ENCODE measurements at places on chromosomes 2 and 18.

DNA sequence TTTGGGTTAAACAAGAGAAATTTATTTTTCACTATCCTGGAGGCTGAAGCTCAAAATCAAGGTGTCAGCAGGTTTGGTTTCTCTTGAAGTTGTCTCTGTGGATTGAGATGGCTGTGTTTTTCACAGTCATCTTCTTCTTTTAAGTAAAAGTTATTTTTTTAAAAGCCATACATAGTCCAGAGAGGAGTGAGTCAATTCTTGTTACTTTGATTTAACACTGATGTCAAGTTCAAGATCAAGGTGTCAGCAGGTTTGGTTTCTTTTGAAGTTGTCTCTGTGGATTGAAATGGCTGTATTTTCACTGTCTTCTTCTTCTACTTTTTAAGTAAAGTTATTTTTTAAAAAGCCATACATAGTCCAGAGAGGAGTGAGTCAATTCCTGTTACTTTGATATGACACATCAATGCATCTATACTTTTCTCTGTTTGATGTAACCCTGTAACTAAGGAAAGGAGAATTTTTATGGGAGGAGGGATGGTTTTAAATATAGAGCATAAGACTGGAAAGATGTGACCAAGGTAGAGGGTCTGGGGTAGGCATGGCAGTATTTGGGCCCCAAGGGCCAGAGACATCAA, 22.5 kb upstream of the RASGRP3 start:
- ATAC-seq = no peak

DNA sequence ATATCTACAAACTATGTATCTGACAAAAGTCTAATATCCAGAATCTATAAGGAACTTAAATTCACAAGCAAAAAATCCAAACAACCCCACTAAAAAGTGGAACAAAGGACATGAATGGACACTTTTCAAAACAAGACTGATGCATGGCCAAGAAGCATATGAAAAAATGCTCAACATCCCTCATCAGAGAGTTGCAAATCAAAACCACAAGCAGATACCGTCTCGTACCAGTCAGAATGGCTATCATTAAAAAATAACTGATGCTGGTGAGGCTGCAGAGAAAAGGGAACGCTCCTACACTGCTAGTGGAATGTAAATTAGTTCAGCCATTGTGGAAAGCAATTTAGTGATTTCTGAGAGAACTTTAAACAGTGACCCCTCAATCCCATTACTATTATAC, 56.5 kb downstream of the CCBE1 start:
- ATAC-seq = no peak

DNA sequence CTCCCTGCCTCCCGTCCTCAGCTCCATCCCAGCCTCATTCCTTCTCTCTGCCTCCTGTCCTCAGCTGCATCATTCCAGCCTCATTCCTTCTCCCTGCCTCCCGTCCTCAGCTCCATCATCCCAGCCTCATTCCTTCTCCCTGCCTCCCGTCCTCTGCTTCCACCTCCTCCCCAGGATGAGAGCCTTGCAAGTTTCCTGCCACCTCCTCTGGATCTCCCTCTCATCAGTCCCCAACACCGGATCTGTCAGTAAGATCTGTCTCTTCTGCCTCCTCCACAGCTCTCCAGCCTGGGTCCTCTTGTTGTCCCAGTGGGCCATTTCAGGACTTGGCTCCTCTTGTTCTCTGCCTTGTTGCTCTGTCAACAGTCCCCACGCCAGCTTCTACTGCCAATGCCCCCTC, 130.9 kb downstream of the NDUFA10 start:
- ATAC-seq = no peak

DNA sequence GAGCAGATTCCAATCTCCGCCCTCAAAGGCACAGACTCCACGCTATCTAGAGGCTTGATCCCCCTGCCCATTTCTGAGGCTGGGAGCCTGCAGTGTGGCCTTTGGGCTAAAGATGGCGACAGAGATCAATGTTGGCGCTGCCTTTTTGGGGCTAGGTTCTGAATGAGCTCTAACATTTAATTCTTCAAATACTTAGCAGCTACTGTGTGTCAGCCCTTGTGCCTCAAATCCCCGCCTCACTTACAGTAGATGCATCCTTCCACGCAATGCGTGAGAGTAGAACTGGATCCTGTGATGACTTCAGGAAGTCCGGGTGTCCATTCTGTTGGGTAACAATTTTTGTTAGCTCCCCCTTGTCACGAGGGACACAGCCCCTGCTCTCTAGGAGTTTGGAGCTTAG, 12.4 kb downstream of the IL1F10 start:
- ATAC-seq = peak; percentile 60

DNA sequence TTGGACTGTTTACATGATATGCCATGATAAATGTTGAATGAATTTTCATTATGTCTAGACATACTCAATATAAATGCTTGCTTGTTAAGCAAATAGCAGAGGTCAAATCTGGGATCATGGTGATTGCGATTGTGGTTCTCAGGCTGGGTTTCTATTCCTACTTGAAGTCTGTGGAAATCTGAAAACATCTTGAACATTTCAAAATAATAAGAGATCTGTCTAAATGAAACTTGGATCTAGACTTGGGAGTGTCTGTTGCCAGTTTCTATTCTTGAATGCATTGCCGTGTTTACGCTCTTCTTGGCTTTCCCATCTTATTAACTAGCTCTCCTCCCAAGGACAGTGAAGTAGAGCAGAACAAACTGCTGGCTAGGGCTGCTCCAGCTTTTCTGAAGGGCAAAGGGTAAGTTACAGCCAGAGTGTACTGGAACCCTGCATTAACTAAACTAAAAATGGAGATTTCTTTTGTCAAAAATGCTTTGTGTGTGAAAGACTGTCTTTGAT, 127.7 kb downstream of the DTNA start:
- ATAC-seq = no peak

DNA sequence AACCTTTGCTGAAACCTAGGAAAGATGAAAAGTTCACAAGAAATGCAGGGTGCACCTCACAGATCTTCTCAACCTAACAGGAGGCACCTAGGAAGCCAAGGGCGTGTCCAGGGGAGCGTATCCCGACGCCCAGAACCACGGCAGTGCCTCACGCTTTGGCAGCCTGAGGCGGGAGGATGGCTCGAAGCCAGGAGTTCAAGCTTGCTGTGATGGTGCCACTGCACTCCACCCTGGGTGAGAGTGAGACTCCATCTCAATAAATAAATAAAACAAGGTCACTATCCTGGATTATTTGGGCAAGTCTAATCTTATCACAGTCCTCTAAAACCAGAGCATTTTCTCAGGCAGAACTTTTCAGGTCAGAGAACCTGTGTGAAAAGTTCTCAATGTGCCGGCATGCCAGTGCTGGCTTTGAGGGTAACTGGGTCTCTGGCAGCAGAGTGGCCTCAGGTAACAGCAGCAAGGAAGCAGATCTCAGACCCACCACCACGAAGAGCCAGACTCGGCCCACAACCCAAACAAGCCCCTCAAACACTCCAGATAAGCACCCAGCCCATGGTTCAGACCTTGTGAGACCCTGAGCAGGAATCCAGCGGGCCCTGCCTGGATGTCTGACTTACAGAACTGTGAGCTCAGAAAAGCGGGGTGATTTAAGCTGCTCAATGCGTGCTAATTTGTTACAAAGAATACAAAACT, 11.7 kb downstream of the HSBP1L1 start:
- no peak for ATAC-seq

DNA sequence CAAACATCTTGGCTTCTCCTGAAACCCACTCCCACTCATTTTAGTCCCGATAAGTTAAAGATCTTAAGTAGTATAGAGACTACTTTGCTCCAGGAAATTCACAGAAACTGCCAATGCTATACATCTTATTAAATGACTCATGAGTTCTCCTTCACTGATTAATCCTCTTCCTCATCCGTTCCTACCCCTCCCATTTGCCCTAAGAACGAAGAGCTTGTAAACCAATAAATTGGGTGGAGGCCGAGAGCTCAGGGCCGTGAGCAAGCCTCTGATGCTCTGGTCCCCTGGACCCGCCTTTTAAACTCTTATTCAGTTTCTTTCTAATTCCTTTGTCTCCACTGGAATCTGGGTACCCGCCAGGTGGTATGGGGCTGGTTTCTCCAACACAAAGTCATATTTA, 68.6 kb downstream of the METTL8 start:
- ATAC-seq = no peak

- ATAC-seq = no peak
Observed at GRCh38 chr18:45852631-45853030, 27.2 kb downstream of the SIGLEC15 start.

DNA sequence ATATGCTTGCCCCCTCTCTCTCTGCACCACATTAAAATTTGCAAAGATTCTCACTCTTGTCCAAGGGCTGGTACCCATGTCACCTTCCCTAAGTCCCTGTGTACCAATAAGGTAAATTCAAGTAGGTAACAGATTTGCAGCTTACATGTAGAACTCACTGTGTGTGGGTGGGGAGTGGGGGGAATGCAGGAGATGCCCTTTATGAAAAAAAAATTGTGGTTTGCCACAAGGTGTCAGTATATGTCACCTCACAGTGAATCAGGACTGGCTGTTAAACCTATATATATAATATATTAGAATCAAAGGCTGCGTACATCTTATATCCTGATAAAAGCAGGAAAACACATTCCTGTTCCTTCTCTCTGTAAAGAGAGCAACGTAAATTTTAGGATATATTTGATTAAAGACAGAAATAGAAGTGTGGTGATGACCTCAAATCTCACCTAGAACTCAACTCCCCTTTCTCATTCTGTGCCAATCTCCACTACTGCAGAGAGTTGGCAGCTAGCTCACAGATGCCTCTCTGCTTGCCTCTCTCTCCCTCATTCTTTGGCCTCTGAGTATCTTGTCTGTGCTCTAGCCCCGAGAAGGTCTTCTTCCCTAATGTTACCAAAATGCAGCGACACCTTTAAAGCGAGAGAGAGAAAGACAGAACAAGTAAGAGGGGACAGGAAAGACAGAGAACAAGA, 536 bp downstream of the XDH start:
- no peak for ATAC-seq

GRCh38 chr2:31675485-31675901, 94.8 kb upstream of the SRD5A2 start:
- ATAC-seq = no peak

DNA sequence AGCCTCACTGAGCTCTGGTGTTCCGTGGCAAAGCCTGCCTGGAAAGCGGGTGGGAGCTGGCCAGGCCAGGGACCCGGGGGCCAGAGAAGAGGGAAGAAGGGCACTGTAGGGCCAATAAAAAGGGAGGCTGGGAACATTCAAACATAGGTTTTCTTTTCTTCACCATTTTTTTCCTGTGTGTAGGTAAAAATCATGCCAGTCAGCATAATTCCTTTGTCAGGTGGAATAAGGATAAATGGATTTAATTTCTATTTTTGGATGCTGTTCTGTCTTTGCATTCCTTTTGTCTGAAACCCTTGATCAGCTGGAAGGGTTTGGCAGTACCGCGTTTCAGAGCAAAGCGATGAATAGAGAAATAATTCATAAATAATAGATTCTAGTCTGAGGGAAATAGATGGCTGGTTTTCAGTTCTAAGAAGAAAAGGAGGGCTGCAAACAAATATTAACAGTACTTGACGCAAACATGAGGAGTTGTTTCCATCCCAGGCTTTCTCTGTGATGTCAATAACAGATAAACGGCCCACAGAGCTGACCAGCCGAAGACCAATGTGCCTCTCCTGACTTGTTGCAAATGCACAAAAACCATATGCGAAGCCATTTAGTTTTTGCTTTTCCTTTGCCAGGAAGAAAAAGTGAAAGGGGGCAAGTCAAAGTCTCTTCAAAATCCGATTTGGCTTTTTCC, 384.4 kb downstream of the TSN start:
- no peak for ATAC-seq

GRCh38 chr2:7427293-7428060, 510.3 kb downstream of the RNF144A start:
- ATAC-seq = no peak

DNA sequence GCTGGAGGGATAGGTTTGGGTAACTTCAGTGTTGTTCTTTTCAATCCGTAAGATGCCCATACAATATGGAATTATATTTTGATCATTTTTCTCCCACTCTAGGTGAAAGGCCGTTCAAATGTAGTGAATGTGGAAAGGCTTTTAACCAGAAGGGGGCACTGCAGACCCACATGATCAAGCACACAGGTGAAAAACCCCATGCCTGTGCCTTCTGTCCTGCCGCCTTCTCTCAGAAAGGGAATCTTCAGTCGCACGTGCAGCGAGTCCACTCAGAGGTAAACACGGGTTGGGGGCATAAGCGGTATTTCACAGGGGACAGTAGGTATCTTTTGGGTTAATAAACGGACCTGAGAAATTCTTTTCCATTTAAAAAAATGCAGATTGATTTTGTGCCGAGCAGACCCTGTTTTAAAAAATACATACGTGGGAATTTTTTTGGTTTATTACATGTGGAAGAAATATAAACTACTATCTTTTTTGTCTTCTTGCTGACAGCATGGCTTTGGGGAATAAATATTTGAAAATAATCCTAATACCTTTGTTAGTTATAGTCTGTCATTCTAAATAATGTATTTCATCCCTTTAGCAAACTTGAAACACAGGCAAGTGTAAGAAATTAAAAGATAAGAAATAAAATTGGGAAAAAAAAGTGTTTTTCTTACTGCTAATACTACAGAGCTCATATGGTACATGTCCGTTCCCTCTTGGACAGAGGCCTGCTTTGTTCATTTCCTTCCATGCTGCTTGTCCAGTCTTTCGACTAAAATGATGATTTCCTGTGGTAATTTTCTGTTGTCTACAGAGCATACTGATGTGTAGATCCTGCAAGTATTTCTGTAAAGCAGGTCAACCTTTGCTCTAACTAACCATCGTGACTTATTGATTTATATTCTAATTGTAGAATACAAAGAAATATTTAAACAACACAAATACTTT, 53.3 kb downstream of the ZNF236 start:
- peak; percentile 28 for ATAC-seq

GRCh38 chr2:29394311-29394980, 279.2 kb downstream of the CLIP4 start:
- no peak for ATAC-seq

DNA sequence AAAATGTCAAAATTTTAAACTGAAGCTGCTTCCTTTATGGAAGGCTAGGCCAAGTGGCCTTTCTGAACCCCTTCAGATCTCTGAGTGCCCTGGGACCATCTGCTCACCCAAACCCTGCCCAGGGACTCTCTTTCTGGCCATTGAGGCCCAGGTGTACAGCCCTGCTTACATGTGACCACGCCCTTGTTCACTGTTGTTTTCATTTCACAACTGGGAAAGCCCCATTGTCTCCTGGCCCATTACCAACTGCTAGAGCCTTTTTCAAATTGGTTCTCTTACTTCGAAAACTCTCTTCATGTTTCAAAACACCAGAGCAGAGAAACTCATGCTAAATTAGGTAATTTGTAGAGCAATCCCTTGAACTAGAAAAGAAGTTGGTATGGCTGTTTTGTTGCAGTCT, 219.5 kb upstream of the TANK start:
- ATAC-seq = no peak

DNA sequence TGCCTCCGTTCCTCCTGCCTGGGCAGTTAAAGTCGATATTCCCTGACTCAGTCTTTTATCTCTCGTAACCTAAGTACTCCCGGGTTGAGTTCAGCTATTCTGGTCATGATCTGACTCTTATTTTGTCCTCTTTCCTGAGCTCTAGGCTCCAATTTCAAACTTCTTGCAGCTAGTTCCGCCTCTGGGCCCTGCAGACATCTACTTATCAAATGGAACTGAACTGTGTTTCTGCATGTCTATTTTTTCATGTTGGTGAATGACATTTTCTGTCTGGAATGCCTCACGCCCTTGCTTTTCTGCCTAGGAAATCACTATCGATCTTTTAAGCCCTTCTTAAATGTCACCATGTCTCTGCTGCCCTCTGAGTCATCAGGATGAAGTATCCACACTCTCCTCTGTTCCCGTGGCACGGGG, 101.5 kb downstream of the VAPA start:
- no peak for ATAC-seq

GRCh38 chr2:55160422-55160821, 71.7 kb downstream of the CLHC1 start:
- ATAC-seq = no peak

All from activated CD4-positive, CD25-positive, alpha-beta regulatory T cell treated with anti-CD3 and anti-CD28 coated beads, Interleukin-2, amount 50 U/mL, for 24 hours (primary cell).